ENCODE measurements at places on chromosomes 3 and 15.

DNA sequence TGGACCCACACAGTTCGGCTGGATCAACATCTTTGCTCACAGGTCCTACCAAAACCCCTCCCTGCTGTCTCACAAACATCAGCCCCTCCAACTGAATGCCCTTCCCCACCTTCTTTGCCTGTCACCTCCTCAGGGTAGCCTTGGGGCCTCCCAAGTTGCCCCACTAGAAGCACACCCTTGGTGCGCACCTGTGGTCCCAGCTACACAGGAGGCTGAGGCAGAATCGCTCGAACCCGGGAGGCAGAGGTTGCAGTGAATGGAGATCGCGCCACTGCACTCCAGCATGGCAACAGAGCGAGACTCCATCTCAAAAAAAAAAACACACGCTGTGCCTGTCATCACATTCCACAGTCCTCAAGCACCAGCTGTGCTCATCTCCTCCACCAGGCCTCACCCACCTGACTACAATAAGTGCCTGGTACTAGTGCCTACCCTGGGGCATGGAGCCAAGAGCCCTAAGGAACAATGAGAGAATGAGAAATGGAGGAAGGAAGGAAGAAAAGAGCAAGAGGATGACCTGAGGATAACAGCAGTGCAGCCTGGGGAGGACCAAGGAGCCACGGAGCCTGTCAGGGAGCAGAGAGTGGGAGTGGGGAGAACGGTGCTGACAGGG, 26.0 kb downstream of the RPN1 start:
- no peak for DNase-seq

DNA sequence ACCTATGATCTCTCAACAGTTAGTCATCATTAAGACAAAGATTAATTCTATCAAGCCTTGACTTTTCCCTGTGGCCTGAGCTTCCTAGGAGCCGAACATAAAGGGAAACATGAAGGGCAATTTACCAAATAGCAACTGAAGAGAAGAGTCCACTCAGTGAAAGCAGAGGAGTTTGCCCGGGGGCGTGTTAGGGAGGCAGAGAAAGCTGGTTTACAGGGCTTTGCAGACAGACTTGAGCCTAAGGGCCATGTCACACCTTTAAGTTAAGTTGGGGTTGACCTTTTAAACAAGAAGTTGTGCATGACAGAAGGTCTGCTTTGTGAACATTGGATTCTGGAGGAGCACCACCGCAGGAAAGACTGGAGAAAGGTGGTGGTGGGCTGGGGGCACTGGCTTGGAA, 701.8 kb upstream of the CFAP20DC start:
- DNase-seq: no peak

- peak; percentile 59 for DNase-seq
Observed at GRCh38 chr3:55330355-55330754, 156.8 kb downstream of the WNT5A start.

DNA sequence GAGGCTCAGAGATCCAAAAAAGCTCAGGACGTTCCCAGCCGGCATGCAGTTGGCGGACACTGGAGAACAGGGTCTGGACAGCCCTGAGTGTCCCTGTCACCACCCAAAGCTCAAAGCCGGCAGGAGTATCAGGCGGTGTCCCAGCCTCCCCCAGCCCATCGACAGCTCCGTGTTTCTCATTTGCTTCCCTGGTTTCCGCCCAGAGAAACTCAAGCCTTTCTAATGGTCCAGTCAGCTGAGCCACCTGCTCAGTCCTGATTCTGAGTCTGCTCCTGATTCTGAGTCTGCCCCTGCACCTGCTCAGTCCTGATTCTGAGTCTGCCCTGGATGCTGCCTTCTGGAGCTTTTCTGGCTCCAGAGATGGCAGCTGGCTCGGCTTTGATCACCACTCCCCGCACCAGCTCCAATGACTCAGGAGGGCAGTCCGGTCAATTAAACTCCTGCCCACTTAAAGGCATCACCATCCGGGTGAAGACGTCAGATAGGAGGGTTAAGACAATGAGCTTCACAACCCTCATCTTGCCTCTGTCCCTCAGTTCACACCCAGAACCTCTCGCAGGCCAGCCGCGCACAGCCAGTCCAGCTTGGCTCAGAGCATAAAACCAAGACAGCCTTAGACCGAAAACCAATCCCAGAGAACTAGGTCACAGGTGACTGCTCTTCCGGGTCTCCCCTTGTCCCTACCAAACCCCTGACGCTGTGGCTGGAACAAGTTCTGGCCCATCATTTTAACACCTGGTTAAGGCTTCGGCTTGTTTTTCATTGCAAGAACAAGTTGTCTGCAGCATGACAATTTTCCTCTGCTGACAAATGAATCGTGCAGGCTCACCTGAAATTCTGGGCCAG, 6.8 kb downstream of the PCSK6 start:
- no peak for DNase-seq

DNA sequence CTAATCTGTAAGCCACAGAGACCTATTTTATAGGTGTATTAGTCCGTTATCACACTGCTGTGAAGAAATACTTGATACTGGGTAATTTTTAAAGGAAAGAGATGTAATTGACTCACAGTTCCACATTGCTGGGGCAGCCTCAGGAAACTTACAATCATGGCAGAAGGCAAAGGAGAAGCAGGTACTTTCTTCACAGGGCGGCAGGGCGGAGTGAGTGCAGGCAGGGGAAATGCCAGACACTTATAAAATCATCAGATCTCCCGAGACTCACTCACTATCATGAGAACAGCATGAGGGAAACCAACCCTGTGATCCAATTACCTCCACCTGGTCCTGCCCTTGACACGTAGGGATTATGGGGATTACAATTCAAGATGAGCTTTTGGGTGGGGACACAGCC, 108.7 kb downstream of the GALK2 start:
- DNase-seq: no peak

GRCh38 chr15:74398183-74398582, 30.7 kb upstream of the CYP11A1 start:
- no peak for DNase-seq

DNA sequence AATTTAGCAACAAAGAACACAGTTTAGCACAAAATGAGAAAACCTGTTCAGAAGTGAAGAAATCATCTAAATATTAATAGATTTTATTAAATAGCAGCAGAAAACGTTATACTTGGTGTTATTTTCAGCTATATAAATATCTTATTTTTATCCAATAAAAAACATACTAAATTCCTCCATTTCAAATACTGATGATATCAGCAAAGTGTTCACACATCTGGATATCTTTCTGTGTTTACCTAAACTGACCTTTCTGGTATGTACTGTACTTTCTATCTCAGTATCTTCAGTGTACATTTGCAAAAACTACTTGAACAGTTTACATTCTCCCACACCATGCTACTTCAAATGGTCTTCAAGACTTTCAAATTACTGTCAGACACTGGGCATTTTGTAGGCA, 179.9 kb downstream of the ZBTB20 start:
- no peak for DNase-seq

DNA sequence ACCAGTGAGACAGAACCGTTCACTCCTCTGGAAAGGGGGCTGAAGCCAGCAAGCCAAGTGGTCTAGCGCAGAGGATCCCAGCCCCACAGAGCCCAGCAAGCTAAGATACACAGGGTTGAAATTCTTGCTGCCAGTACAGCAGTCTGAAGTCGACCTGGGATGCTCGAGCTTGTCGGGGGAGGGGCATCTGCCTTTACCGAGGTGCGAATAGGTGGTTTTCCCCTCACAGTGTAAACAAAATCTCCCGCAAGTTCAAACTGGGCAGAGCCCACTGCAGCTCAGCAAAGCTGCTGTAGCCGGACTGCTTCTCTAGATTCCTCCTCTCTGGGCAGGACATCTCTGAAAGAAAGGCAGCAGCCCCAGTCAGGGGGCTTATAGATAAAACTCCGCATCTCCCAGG, 11.4 kb downstream of the CEP97 start:
- no peak for DNase-seq

- DNase-seq: no peak
Observed at GRCh38 chr3:75978686-75979085, 193.3 kb upstream of the ZNF717 start.

DNA sequence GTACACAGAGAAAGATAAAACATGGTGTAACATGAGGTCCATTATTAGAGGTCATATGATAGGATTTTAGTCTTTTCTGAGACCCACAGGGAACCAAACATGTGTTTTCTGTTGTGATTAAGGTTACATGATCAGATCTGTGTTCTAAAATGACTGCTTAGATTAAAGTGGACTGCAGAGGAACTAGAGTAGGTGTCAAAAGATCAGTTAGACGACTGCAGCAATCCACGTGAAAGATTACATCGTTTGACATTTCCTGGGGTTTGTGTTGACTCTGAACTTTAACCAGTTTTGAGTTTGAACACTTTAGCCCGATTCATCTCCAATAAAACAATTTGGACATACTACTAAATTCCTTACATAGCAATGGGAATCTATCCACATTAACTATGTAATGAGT, 5.1 kb downstream of the MIX23 start:
- no peak for DNase-seq

GRCh38 chr3:10957976-10958749, 34.4 kb upstream of the SLC6A1 start:
- no peak for DNase-seq

DNA sequence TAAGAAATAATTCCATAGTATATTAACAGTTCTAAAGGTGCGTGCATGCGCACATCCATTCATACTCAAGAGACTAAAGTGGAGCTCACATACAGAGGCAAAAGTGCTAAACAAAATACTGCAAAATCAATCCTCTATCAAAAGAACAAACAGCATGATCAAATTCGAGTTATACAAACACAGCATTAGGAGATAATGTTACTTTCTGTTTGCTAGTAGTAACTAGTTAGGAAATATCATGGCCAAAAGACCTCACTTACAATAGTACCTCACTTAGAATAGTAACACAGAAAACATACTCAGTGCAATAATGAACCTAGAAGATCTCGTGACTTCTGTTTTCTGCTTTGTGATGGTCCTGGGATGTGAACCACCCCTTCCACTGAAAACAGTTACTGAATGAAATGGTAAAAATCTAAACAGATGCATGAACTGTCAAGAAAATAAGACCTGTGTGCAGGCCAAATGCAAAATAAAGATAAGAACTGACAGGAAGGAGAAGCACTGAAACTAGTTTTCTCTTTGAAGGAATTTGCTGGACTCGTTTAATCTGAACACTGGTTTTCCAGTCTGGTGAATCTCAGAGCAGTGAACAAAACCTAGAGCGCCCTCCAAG, 20.9 kb upstream of the CEMIP start:
- no peak for DNase-seq

DNA sequence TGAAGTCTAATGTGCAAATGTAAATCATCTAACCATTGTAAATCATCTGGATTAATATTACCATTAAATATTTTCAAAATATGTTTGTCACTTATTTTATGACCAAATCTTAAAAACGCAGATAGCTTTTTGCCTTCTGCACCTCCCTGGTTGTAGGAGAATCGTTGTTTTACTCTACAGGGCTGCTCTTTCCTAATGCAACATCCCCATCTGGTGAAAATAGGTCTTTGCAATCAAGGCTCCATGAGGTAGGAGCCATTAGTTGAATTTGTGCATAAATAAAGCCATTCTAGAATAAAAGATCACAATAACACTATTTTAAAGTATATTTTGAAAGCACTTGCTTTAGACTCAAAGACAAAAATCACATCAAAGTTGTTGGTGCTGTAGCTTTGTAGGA, 535.6 kb upstream of the AGTR1 start:
- DNase-seq: no peak

- peak; percentile 9 for DNase-seq
Observed at GRCh38 chr3:44136421-44136820, 105.3 kb upstream of the TOPAZ1 start.

DNA sequence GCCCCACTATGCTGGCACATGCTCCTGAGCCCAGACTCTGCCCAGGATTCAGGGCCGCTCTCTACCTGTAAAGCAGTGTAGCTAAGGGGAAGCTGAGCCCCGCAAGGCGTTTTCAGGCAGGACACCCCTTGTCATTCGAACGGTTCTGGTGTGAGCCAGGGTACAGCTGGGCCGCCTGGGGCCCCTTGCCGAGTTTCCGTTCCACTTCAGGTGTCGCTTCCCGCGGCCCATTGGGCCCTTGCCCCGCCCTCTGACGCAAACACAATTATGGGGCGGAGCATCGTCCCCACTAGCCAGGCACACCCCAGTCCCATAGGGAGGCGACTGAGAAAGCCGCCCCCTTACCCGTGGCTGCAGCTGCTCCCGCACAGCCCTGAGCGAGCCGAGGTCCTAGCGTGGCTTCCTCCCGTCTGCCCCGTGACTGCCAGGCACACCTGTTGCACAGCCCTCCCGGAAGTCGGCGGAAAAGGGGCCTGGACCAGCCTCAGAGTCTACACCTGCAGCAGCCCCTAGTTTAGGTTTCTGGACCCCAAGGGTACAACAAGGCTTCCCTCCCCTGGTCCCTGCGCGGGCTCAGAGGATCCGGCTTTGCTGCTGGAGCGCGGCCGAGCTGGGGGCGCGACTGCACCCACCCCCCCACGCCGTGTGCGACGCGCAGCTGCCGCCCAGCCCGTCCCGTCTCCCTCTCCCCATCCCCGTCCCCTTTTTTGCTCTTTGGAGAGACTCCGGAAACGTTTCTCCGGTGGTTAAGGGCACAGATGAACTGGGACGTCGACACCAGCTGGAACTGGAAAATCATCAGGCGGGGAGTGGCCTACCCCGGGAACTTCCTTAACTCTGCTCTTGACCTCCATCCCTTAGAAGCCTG, at the start of gene PLSCR2:
Gene PLSCR2, minus strand, starts transcription at position 412 of the 868 bp plus-strand sequence. CDS start 9,657 bp downstream, outside the sequence.
- DNase-seq: no peak

DNA sequence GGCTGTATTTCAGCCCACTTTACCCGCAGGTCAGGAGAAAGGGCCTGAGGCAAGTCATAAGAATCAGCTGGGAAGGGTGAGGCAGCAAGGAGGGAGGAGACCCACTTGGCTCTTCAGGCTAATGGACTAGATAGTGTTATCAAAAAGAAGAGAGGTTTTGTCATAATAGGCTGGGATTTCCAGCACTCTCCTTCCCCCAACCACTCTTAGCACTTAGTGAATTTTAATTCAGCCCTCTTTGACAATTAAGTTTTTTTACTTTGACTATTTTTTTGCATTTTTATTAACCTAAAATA, 771 bp downstream of the MPI start:
- no peak for DNase-seq

DNA sequence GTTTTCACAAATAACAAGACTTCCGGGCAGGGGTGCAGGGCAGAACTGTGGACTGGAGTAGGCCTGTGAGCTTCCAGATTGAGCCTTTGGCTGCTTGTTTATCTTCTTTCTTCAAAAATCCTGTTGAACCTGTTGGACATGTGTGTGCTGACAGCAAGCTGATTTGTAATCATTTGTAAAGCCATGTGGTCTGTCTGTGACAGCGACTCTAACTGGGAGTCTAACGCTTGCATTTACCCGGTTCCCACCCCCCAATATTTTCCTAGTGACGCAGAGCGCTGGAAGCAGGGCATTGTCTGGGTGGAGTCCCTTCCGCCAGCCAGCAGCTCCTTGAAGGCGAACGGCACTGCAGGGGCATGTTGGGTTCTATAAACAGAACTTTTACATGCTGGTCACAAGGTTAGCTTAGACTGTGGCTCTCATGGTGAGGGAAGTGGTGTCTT, 85.7 kb upstream of the MYZAP start:
- DNase-seq: no peak

GRCh38 chr15:88155310-88155709, 101.2 kb downstream of the NTRK3 start:
- DNase-seq: no peak
